Lower leg skin (tissue), 4 donors: ENCODE measurements at places on chromosomes 11 and 22. TPM values are rescaled to one million over a fixed set of nuclear protein-coding genes. Genes with fewer than 3 reads are reported as not detected.

Gene HSPB2
- 1.5 TPM for total RNA-seq

Gene DCDC1
- total RNA-seq, result 0.81 TPM

Gene DYNC2H1
- total RNA-seq, result 12.1 TPM

Gene GAS2L1
- total RNA-seq, result 68.7 TPM

Gene TENM4
- total RNA-seq, result 41.1 TPM

Gene APOBEC3H
- not detected for total RNA-seq

GRCh38 chr11:122785031-122785541 is 53.2 kb upstream of the CRTAM start:
- DNase-seq, result no peak

DNA sequence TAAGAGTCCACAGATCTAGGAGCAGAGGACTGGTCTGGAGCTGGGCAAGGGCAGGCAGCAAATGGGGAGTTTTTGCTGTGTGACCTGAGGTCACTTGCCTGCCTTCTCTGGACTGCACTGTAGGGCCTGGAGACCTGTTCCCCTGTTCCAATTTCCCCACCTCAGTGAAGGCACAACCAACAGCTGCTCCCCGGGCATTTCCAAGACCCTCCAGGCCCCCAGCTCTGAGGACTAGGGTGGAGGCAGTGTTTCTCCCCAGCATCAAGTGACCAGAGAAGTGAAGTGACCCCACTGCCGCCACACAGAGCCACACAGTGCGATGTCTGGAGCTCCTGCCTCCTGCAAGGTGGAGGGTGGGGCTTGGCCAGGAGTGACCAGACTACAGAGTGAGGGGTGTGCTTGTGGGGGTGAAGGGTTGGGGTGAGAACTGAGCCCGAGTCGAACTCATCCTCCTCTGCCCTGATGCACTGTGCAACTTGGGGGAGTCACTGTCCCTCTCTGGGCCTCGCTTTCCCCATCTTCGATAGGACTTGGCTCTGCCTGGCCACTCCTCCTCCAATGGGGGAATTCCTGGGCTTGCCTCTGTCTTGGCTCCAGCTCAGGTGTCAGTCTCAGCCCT is 21.6 kb downstream of the P2RY2 start:
- DNase-seq, result no peak

DNA sequence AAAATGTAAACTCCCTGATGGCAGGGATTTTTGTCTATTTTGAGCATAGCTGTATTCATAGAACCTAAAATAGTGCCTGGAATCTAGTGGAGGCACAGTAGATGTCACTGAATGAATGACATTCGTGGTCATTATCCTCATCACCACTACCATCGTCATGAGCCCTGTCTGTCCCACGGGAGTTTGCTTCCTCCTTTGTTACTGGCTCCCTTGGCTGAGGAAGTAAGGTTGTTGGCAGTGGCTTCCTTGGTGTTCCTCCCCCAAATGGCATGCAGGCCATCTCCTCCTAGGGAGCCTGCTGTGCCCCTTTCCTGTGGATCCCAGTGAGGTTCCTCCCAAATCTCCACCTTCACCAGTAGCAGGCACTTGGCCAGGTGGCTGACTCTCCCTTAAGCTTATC is 183.0 kb downstream of the CEP164 start:
- no peak for DNase-seq

- DNase-seq, result no peak
These were observed 7.1 kb downstream of the ABCG4 start for GRCh38 chr11:119155733-119156492.

GRCh38 chr11:17652556-17652955 is 66.8 kb upstream of the MYOD1 start:
- DNase-seq, result no peak

- DNase-seq, result peak; percentile 95
These were observed 1.1 kb downstream of the MTFP1 start for GRCh38 chr22:30426388-30427353.

DNA sequence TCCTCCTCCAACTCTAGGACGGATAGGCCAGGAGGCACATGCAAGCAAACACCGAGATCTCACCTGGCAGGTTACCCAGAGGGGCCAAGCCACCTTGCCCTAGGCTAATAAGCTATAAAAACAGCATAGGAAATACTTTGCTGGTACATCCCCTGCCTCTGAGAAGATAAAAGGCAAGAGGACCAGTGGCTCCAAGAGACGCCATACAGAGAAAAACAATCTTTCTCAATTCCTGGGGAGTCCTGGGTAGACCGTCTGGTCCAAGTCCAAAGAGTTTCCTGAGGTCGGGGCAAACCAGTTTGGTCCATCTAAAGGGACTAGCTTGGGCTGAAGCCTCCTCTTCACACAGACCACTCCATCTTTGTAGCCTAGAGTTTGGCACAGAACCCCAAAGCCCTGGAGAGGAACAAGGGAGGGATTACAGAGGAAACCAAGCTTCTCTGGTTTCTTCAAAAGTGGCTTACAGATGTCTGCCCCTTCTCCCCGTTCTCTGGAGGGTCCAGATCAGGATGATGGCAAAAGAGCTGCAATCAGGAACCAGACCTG is 40.4 kb downstream of the NUMA1 start:
- no peak for DNase-seq

DNA sequence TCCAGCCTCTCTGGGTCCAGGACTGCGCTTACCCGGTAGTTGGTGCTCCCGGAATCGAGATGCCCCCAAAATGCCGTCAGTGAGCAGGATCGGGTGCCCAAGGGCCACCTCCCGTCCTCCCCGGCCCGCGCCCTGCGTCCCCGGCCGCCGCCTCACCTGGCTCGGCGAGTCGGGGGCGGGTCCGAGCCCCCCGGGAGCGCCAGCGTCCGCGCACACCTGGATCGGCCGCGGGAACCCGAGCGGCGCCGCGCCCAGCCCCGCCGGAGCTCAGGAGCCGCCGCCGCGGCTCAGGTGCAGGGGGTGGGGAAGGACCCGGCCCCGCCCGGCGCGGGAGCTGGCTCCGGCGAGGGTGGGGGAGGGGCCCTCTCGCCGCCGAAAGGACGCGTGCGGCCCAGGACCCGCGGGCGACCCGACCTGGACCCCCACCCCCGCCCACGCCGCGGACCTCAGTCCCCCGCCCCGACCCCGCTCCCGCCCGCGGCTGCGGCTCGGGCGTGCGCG is at the start of gene SHANK2:
TSS of gene SHANK2 (minus strand) at position 309 of the 501 bp plus-strand sequence. CDS start 105,251 bp downstream, outside the sequence.
- DNase-seq, result no peak

DNA sequence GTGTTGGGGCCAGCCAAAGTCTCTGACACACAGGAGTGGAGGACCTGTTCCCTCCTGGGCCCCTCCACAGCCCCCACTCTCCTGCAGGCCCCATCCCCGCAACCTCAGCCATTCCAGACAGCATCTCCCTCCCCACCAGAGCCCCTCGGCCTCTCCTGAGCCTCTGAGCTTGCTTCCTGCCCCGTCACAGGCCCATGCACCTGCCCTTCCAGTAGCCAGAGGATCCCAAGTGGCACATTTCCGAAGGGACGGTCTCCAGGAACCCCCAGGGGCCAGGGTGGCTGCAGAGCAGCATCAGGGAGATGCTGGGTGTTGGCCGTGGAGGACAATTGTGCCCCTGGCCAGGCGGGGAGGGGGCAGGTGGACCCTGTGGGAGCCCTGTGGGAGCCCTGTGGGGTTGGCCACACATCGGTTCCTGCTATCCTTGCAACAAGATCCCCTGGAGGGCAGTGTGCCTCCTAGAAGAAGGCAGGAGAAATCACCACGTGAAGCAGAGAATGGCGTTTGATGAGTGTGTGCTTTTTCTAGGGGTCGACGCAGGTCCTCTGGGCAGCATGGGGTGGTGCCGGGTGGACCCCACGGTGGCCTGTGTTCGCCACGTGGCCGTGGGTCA is 45.3 kb upstream of the PPARA start:
- no peak for DNase-seq

- no peak for DNase-seq
These were observed 23.4 kb downstream of the LRP4 start for GRCh38 chr11:46894961-46895360.

GRCh38 chr22:38754751-38755154 is 1.0 kb downstream of the SUN2 start:
- DNase-seq, result peak; percentile 56

DNA sequence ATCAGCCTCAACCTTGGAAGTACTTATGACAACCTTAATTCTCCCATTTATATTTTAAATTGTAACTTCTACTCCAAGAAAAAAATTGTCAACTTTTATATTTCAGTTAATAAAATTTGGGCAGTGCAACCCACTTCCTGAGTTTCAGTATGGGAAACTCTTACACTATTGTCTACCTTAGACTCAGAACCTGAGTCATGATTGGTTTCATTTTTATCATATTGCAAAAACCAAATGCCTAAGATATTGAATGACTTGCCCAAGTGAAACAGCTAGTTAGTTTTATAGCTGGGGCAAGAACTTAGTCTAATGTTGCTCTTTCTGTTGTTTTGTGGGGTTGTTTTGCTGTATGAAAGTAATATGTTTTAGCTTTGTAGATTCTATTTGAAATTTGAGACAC is 334.0 kb upstream of the ARHGAP42 start:
- DNase-seq, result no peak
